Colonic mucosa (tissue), 4 donors: ENCODE measurements at places on chromosomes 6 and 20. TPM values are rescaled to one million over a fixed set of nuclear protein-coding genes. Genes with fewer than 3 reads are reported as not detected.

The SLC22A16 gene
- total RNA-seq: not detected

The SULF2 gene
- 97.9 TPM for total RNA-seq

The GUCA1A gene
- total RNA-seq: not detected

The SYCP2L gene
- not detected for total RNA-seq

The LPA gene
- 0.15 TPM for total RNA-seq

The JPH2 gene
- 13.8 TPM for total RNA-seq

The RIPPLY2 gene
- not detected for total RNA-seq

The CALHM4 gene
- not detected for total RNA-seq

DNA sequence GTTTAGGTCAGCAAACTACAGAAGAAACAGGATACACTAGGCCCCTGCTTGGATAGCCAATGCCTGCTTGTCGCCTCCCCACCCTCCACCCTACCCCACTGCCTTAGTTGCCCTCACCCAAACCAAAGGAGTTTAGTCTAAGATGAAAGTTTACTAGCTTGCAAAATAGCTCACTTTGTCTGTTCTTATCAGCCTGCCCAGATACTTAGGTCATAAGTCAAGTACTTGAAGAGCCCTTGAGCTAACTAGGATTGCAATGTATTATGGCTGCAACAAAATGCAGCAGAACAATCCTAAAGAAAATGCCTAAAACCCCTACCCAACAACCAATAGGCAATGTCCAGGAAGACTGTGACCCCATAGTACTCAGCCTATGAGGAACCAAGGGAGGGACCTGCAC lies 7.3 kb upstream of the ENTPD6 start:
- no peaks in the 10 kb centered on the region for H3K27me3 ChIP-seq
- no peak overlapping the region for H3K27ac ChIP-seq
- no peaks in the 10 kb centered on the region for H3K36me3 ChIP-seq
- H3K4me3 ChIP-seq: no peak overlapping the region
- no peaks in the 10 kb centered on the region for H3K4me1 ChIP-seq

DNA sequence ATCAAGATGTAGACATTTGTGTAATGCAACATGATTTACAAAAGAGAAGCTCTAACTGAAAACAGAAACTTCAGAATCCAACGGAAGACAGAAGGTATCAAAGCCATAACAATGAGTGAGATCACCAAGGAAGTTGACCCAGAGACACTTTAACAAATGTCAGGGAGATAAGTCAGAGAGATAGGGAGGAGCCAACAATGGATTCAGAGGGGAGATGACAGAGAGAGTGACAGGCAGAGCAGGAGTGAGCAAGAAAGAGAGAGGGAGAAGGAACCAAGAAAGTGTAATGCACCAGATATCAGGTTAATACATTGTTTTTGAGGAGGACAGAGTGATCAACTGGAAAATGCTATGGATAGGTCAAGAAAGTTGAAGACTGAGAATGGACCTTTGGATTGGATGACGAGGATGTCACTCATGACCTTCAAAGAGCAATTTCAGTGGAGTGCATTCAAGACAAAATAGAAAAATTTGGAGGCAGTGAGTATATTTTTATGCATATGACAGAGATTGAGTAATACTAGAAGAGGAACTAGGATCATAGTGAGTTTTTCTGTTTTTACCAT lies 86.6 kb downstream of the TRDN start:
- no peaks in the 10 kb centered on the region for H3K4me1 ChIP-seq
- no peak overlapping the region for H3K27ac ChIP-seq
- H3K27me3 ChIP-seq: no peaks in the 10 kb centered on the region
- H3K36me3 ChIP-seq: no peaks in the 10 kb centered on the region
- no peak overlapping the region for H3K4me3 ChIP-seq

DNA sequence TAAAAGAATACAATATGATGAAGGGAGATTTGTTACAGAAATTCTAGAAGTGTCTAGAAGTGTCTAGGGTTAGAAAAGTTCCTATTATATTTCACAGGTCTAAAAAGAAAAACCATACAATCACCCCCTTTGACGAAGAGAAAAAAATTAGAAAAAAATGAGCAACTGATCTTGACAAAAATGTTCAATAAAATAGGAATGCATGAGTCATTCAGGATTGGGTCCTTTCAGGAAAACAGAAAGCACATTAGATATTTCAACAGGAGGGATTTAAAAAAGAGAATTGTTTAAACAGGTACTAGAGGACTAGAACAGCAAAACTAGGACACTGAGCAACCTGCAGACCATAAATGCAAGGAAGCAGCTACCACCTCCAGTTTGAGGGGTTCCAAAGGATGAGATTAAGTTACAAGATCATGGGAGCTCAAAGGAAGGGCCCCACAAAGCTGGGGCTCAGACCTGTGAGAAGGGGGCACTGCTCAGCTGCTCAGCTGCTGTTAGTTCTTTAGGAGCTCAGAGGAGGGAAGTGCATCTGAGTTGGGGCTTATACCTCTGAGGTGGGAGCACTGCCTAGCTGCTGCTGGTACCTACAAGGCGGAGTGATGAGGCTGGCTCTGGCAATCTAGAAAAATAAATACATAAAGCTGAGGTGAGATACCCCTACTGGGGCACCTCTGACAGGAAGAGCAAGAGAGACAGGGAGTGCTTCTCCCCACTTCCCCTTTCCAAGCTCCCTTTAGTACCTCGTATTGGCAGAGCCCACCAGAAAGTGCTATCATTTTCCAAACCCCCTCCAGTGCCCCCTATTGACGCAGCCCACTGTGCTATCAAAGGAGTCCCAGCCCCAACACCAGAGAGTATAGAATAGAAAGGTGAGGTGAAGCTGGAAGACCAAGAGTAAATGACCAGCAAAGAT lies 27.1 kb upstream of the BEND6 start:
- no peaks in the 10 kb centered on the region for H3K4me1 ChIP-seq
- no peak for DNase-seq
- H3K27me3 ChIP-seq: no peaks in the 10 kb centered on the region
- no peak overlapping the region for H3K27ac ChIP-seq
- no peaks in the 10 kb centered on the region for H3K36me3 ChIP-seq

- DNase-seq: no peak
- no peak overlapping the region for H3K27ac ChIP-seq
- no peaks in the 10 kb centered on the region for H3K27me3 ChIP-seq
- H3K36me3 ChIP-seq: no peaks in the 10 kb centered on the region
- H3K4me3 ChIP-seq: no peak overlapping the region
Measured at GRCh38 chr20:51469578-51470498, 72.7 kb downstream of the NFATC2 start.

GRCh38 chr6:169723991-169724493 lies 258 bp downstream of the PHF10 start:
- no peaks in the 10 kb centered on the region for H3K4me1 ChIP-seq
- H3K4me3 ChIP-seq: no peak overlapping the region
- H3K36me3 ChIP-seq: no peaks in the 10 kb centered on the region
- no peaks in the 10 kb centered on the region for H3K27me3 ChIP-seq

GRCh38 chr20:38855356-38855755 lies 49.9 kb downstream of the PPP1R16B start:
- H3K27ac ChIP-seq: no peak overlapping the region
- no peak for DNase-seq
- H3K27me3 ChIP-seq: no peaks in the 10 kb centered on the region

- H3K27ac ChIP-seq: no peak overlapping the region
- H3K4me1 ChIP-seq: no peaks in the 10 kb centered on the region
- DNase-seq: no peak
Measured at GRCh38 chr6:29974901-29975560, 32.7 kb downstream of the HLA-A start.

DNA sequence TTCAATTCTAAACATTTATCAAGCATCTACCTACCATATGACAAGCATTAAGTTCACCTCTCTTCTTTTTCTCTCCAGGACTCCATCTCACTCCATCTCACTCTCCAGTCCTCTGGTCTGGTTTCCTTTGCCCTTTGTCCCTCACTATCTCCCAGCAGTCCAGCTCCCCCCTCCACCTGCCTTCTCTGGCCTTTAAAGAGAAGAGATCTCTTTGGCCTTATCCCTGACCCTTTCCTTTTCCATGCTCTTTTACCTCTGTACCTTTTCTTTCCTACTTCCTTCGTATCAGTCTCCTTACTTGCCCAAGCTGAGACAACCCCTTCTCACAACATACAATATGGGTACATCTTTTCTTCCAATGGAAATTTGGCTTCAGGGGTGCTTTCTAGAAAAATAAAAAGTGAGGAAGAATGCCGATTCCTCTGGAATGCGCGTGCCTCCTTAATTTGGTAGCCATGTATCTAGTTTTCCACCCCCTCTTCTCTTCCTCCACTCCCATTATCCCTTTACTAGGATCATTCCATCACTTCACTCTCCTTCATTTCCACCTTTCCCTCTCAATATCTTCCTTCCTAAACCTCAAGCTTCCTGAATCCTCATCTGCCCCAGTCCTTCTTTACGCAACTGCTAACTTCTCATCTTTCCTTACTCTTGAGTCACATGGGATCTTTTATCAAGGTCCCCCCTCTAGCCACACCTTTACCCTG lies 745 bp upstream of the AGPAT1 start:
- peak overlapping the region; percentile 77 for H3K4me3 ChIP-seq
- H3K4me1 ChIP-seq: peaks cover 22% of the 10 kb centered on the region
- H3K27me3 ChIP-seq: no peaks in the 10 kb centered on the region
- peak; percentile 49 for DNase-seq
- peaks cover 4% of the 10 kb centered on the region for H3K36me3 ChIP-seq

DNA sequence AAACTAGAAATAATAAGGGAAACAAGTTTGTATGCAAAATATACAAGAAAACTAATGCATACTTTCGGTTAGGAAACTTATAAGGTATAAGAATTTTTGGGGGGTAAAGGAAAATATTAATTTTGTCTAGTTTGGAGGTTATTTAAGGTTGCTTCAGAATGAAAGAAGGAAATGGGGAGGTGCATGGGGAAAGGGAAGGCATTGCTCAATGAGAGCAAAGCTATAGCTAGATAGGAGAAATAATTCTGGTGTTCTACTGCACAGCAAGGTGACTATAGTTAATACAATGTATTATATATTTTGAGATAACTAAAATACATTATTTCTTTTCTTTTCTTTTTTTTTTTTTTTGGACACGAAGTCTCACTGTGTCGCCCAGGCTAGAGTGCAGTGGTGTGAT lies 5.4 kb upstream of the MYMX start:
- no peaks in the 10 kb centered on the region for H3K4me1 ChIP-seq
- no peaks in the 10 kb centered on the region for H3K27me3 ChIP-seq
- no peak for DNase-seq
- H3K4me3 ChIP-seq: no peak overlapping the region

DNA sequence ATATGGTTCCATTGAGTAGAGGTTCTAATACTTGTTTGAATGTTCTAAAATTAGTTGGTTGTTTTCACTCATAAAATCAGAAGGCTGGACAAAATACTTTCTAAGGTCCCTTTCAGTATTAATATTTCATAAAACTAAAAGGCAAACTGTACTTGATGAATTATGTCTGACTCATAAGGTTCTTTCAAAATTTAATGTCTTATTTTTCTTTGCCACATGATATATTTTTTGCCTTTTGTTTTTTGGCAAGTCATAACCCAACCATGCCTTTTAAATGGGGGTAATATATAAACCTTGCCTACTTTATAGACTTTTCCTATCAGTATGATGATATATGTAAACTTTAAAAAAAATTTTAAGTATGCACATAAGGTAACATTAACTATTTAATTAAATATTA lies 244.7 kb downstream of the PTPRK start:
- DNase-seq: no peak
- no peak overlapping the region for H3K27ac ChIP-seq
- no peaks in the 10 kb centered on the region for H3K27me3 ChIP-seq
- H3K36me3 ChIP-seq: no peaks in the 10 kb centered on the region
- H3K4me1 ChIP-seq: no peaks in the 10 kb centered on the region
- no peak overlapping the region for H3K4me3 ChIP-seq

DNA sequence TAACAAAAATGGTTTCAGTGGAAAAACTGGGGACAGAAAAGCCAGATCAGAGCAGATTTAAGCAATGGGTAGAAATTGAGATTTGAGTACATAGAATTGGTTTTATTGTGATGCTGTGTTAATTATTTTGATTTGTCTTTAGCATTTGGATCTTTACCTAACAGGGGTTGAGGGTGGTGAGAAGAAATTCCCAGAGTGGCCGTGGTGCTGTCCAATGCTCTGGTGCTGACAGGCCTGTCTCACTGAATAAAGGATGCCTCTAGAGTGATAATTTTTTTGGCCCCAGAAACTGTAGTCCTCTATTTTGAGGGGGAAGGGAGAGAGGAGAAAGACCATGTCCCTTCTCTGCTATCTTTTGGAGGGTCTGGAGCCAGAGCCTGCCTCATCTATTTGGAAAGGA lies 79.1 kb downstream of the LYRM2 start:
- no peak overlapping the region for H3K4me3 ChIP-seq
- H3K36me3 ChIP-seq: no peaks in the 10 kb centered on the region
- no peaks in the 10 kb centered on the region for H3K4me1 ChIP-seq
- no peaks in the 10 kb centered on the region for H3K27me3 ChIP-seq
- H3K27ac ChIP-seq: no peak overlapping the region
- no peak for DNase-seq

DNA sequence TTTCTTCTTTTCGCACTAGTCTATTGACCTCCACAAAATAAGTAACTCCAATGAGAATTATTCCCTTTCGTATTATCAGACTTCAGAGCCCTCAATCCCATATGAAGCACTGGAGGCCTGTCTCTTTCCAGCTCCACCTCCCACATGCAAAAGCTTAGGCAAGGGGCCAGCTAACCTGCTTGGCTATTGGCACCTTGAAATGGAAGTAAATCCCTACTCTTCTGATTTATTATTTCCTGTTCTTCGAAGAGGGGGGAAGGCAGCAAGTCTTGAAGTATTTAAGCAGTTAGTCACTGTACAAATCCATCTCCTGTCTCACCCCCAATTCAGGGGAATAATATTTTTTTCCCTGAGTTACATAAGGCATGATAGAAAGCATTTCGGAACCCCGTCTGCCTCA lies 577.8 kb downstream of the MAFB start:
- H3K27ac ChIP-seq: no peak overlapping the region
- H3K4me3 ChIP-seq: no peak overlapping the region
- no peak for DNase-seq
- no peaks in the 10 kb centered on the region for H3K36me3 ChIP-seq

GRCh38 chr6:24125980-24126379 lies at the start of gene NRSN1:
NRSN1 (plus strand) TSS chr6:24126215; CDS start chr6:24134328, 8,113 bp downstream.
- H3K4me1 ChIP-seq: no peaks in the 10 kb centered on the region
- peak; percentile 33 for DNase-seq
- H3K36me3 ChIP-seq: no peaks in the 10 kb centered on the region

- H3K4me1 ChIP-seq: no peaks in the 10 kb centered on the region
- H3K36me3 ChIP-seq: no peaks in the 10 kb centered on the region
- H3K27ac ChIP-seq: no peak overlapping the region
- H3K4me3 ChIP-seq: no peak overlapping the region
- no peaks in the 10 kb centered on the region for H3K27me3 ChIP-seq
- no peak for DNase-seq
Measured at GRCh38 chr20:20699144-20699543, 13.3 kb downstream of the RALGAPA2 start.

DNA sequence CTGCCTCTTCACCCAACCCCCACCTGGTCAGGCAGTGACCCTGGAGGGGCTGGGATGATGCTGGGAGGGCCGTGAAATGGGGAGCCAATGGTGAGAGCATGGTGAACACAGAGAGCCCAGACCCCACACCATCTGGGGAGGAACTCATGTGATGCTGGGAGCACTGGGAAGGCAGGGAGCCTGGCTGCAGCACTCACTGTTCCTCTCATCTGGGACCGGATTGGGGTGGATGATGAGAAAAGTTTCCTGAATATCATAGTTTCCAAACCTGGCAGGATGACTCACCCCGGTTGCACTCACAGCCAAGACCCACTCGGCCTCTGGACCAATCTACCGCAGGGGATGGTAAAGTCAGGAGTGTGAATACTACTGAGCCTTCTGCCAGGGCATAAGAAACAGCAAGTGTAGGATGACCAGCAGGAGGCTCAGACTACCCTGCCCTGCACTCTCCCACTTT lies 21.8 kb downstream of the ULBP1 start:
- no peaks in the 10 kb centered on the region for H3K4me1 ChIP-seq
- H3K36me3 ChIP-seq: no peaks in the 10 kb centered on the region
- H3K27me3 ChIP-seq: peaks cover 78% of the 10 kb centered on the region
- H3K27ac ChIP-seq: no peak overlapping the region
